Natural killer cell treated with Interleukin-12 subunit alpha and Interleukin-12 subunit beta and Interleukin-15 and Interleukin-18, amount 100 ng/mL, for 72 hours (primary cell): ENCODE measurements at places on chromosomes 5 and 9. TPM values are rescaled to one million over a fixed set of nuclear protein-coding genes. Genes with fewer than 3 reads are reported as not detected.
A peak's percentile ranks its signal among the peaks of the same experiment; 100 is the strongest.

GRCh38 chr5:53560028-53560427 lies 411 bp upstream of the NDUFS4 start:
- peak overlapping the region; percentile 98 for H3K27ac ChIP-seq
- H3K27me3 ChIP-seq = peaks cover 15% of the 10 kb centered on the region
- no peaks in the 10 kb centered on the region for H3K36me3 ChIP-seq
- H3K4me3 ChIP-seq = peak overlapping the region; percentile 99
- DNase-seq = no peak
- peaks cover 20% of the 10 kb centered on the region for H3K4me1 ChIP-seq

DNA sequence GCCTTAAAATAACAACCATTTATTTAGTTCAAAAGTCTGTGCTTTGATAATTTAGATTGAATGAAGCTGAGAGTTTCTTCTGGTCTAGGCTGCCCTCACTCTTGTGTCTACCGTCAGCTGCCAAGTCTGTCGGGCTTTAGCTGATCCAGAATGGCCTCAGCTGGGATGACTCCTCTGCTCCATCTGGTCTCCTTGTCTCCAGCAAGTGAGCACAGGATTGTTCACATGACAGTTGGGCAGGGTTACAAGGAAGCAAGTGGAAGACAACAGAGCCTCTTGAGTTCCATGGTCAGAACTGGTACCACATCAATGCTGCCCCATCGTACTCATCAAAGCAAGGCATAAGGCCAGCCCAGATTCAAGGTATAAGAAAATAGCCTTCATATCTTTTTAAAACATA lies 9.0 kb downstream of the HTR1A start:
- no peak overlapping the region for H3K27ac ChIP-seq
- no peaks in the 10 kb centered on the region for H3K4me1 ChIP-seq
- H3K27me3 ChIP-seq = no peaks in the 10 kb centered on the region
- no peak for DNase-seq
- peaks cover under 1% of the 10 kb centered on the region for H3K36me3 ChIP-seq

- H3K4me3 ChIP-seq = peak overlapping the region; percentile 98
- H3K4me1 ChIP-seq = peaks cover 35% of the 10 kb centered on the region
- H3K27me3 ChIP-seq = no peaks in the 10 kb centered on the region
- DNase-seq = no peak
- no peaks in the 10 kb centered on the region for H3K36me3 ChIP-seq
Measured at GRCh38 chr5:139341187-139341688, 416 bp upstream of the PAIP2 start.

Gene RNF183
- total RNA-seq = not detected

GRCh38 chr5:37495210-37495609 lies 116.1 kb downstream of the WDR70 start:
- H3K4me1 ChIP-seq = peaks cover 6% of the 10 kb centered on the region
- H3K4me3 ChIP-seq = no peak overlapping the region
- peaks cover 13% of the 10 kb centered on the region for H3K36me3 ChIP-seq
- no peaks in the 10 kb centered on the region for H3K27me3 ChIP-seq

DNA sequence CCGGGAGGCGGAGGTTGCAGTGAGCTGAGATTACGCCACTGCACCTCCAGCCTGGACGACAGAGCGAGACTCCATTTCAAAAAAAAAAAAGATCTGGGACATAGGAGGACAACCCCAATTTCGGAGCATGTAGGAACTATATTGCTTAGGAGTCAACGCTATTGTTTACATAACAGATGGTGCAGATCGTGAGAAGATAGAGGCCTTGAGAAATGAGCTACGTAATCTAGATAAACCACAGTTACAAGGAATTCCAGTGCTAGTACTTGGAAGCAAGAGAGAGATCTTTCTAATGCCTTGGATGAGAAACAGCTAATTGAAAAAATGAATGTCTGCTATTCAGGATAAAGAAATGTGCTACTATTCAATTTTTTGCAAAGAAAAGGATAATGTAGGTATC lies 20.3 kb downstream of the TBC1D2 start:
- DNase-seq = no peak
- no peaks in the 10 kb centered on the region for H3K27me3 ChIP-seq
- H3K4me1 ChIP-seq = no peaks in the 10 kb centered on the region
- no peak overlapping the region for H3K27ac ChIP-seq
- H3K4me3 ChIP-seq = no peak overlapping the region

GRCh38 chr5:170821257-170821800 lies 37.8 kb downstream of the GABRP start:
- DNase-seq = no peak
- no peak overlapping the region for H3K4me3 ChIP-seq
- H3K36me3 ChIP-seq = no peaks in the 10 kb centered on the region
- H3K4me1 ChIP-seq = no peaks in the 10 kb centered on the region
- H3K27ac ChIP-seq = no peak overlapping the region

DNA sequence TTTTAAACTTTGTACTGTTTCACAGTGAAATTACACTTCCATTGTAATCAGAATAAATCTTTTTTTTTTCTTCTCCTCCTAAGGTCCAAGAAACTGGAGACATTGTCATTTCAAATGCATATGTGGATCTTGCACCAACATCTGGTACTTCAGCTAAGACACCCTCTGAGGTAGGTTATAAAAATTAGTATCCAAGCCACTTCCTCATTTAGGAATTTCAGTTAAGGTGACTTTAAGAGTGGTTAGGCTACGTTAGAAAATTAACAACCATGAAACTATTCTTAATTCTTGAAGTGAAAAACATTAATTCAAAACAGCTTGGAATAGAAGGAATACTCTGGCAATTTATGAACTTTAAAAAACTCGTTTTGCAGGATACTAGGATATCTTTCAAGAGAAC lies 77.5 kb downstream of the HSD17B4 start:
- peaks cover 6% of the 10 kb centered on the region for H3K36me3 ChIP-seq
- no peaks in the 10 kb centered on the region for H3K4me1 ChIP-seq
- H3K27me3 ChIP-seq = no peaks in the 10 kb centered on the region
- H3K4me3 ChIP-seq = no peak overlapping the region
- no peak overlapping the region for H3K27ac ChIP-seq
- DNase-seq = no peak

DNA sequence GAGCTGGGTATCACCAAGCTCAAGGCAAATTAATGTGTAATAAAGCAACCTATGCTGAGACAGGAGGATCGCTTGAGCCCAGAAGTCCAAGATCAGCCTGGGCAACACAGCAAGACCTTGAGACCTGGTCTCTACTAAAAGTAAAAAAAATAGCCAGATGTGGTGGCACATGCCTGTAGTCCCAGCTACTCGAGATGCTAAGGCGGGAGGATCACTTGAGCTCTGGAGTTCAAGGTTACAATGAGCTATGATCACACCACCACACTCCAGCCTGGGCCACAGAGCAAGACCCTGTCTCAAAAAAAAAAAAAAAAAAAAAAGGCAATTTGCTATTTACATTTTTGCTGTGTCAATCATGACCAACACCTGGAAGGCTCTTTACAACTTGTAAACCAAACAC lies 5.2 kb downstream of the STRBP start:
- H3K4me3 ChIP-seq = no peak overlapping the region
- DNase-seq = no peak
- peaks cover 12% of the 10 kb centered on the region for H3K4me1 ChIP-seq
- no peak overlapping the region for H3K27ac ChIP-seq
- H3K27me3 ChIP-seq = peaks cover 29% of the 10 kb centered on the region

DNA sequence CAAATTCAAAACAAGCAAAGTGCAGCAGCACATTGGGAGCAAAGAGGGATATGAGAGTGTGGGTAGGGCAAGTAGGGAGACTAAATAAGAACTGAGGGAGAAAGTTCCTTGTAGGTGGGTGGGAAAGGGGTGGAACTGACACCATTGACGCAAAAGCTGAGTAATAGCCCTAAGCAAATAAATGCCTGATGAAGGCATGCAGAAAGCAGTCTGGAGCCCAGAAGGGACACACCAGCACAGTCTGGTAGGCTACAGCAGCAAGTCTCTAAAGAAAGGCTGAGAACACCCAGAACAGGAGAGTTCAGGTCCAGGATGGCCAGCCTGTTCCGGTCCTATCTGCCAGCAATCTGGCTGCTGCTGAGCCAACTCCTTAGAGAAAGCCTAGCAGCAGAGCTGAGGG lies at the start of gene INSL4:
TSS of gene INSL4 (plus strand) at position 208 of the 400 bp plus-strand sequence. CDS start at position 313, 105 bp downstream.
- no peak within 1 kb of the TSS for H3K27ac ChIP-seq
- H3K27me3 ChIP-seq = peaks cover 31% of the 10 kb centered on the region
- H3K4me3 ChIP-seq = no peak within 1 kb of the TSS
- no peak for DNase-seq
- no peaks in the 10 kb centered on the region for H3K4me1 ChIP-seq
- H3K36me3 ChIP-seq = no peaks in the 10 kb centered on the region

GRCh38 chr5:178273665-178274541 lies 41.3 kb upstream of the PHYKPL start:
- H3K4me1 ChIP-seq = no peaks in the 10 kb centered on the region
- no peaks in the 10 kb centered on the region for H3K36me3 ChIP-seq
- H3K27ac ChIP-seq = no peak overlapping the region
- DNase-seq = no peak
- no peaks in the 10 kb centered on the region for H3K27me3 ChIP-seq

GRCh38 chr9:99457981-99458380 lies 235.9 kb downstream of the SEC61B start:
- H3K27ac ChIP-seq = no peak overlapping the region
- H3K36me3 ChIP-seq = no peaks in the 10 kb centered on the region
- no peak overlapping the region for H3K4me3 ChIP-seq
- H3K4me1 ChIP-seq = peaks cover 3% of the 10 kb centered on the region
- DNase-seq = no peak

Gene ANGPTL2
- total RNA-seq = not detected

GRCh38 chr5:119751734-119752094 lies 122.4 kb downstream of the FAM170A start:
- no peaks in the 10 kb centered on the region for H3K27me3 ChIP-seq
- DNase-seq = no peak
- H3K4me3 ChIP-seq = no peak overlapping the region
- no peaks in the 10 kb centered on the region for H3K36me3 ChIP-seq

Gene CSNK1A1
- total RNA-seq = 173 TPM

GRCh38 chr5:76475936-76476335 lies 72.9 kb downstream of the IQGAP2 start:
- H3K4me3 ChIP-seq = no peak overlapping the region
- H3K27me3 ChIP-seq = no peaks in the 10 kb centered on the region
- no peak for DNase-seq
- peaks cover 67% of the 10 kb centered on the region for H3K4me1 ChIP-seq
- H3K27ac ChIP-seq = peak overlapping the region; percentile 49
- peaks cover 5% of the 10 kb centered on the region for H3K36me3 ChIP-seq

GRCh38 chr5:58466939-58467338 lies 7.1 kb upstream of the PLK2 start:
- H3K36me3 ChIP-seq = no peaks in the 10 kb centered on the region
- H3K27ac ChIP-seq = no peak overlapping the region
- peaks cover 10% of the 10 kb centered on the region for H3K4me1 ChIP-seq
- H3K27me3 ChIP-seq = peaks cover 11% of the 10 kb centered on the region

DNA sequence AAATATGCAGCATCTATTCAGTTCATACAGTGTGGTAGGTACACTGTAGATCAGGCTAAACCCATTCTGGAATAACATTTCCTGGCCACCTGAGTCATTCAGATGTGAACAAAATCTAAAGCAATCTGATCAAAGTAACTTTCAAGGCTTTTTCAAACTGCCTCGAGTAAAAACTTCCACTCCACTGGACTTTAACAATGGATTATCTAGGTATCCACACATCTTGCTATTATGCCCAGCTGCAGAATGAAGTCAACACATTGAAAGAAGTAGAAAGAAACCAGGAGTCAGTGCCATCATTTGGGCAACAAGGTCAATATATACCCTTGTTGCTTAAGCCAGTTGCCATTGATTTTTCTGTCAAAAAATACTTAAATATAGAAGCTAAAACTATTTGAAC lies 1352.6 kb upstream of the NUDT12 start:
- no peaks in the 10 kb centered on the region for H3K27me3 ChIP-seq
- no peak overlapping the region for H3K4me3 ChIP-seq
- no peaks in the 10 kb centered on the region for H3K36me3 ChIP-seq
- H3K4me1 ChIP-seq = no peaks in the 10 kb centered on the region
- no peak overlapping the region for H3K27ac ChIP-seq
- DNase-seq = no peak

DNA sequence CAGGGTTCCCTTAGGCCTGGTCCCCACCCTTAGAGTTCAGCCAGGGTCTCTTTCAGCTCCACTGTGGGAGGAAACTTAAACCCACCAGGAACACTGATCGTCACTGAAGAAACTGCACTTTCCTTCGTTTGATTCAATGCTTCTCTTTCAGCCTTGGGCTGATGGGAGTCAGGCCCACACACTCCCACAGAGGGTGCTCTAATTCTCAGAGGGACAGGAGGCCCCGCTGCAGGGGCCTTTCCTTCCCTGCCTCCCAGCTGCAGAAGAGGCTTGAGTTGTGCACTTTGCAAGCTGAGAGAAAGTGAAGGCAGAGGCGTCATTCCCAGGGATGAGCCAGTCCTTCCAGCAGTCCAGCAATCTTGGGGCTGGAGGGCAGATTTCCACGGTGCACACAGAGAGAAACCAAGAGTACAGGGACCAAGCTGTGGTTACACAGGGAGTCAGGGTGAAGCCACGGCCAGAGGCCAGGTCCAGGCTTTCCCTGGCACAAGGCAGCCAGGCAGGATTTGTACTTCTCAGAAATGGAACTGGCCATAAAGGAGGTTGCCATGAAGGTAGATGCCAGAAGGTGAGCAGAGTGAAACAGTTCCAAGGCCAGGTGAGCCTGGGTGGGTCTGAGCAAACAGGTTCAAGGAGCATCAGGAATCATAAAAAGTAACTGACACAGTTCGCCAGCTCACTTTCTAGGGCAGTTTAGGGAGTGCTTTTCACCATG lies 10.4 kb upstream of the GLIPR2 start:
- H3K4me1 ChIP-seq = peaks cover 18% of the 10 kb centered on the region
- no peak for DNase-seq

DNA sequence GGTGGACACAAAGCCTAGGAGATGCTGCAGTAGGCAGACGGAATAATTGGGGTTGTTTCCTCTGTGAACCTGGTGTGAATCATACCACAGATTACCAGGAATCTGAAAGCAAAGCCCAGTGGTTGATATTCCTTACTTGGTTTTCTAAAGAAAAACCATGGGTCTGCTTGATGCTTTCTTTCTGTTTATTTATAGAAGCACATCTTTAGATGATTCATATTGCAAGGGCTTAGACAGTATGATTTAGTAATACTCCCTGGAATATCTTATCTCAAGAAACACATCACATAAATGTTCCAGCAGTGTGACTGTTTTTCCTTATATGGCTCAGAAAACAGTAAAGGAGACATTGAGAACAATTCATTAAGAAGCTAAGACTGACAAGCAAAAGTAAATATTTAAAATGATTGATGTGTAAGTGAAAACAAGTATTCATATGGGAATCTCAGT lies 623.3 kb downstream of the RAB3C start:
- H3K4me3 ChIP-seq = no peak overlapping the region
- H3K27ac ChIP-seq = no peak overlapping the region
- no peaks in the 10 kb centered on the region for H3K36me3 ChIP-seq

Gene PFDN1
- total RNA-seq = 62.2 TPM
